RKO (cell line): ENCODE measurements at places on chromosomes 2 and 18.
A peak's percentile ranks its signal among the peaks of the same experiment; 100 is the strongest.

- no peak for DNase-seq
Measured at GRCh38 chr18:76619261-76619620, 124.2 kb upstream of the ZNF516 start.

- no peak for DNase-seq
Measured at GRCh38 chr2:217340899-217341298, 481.0 kb upstream of the TNP1 start.

GRCh38 chr2:182522405-182522896 is 95.6 kb upstream of the PDE1A start:
- DNase-seq, result no peak

- DNase-seq, result no peak
Measured at GRCh38 chr2:68124321-68124720, 33.4 kb upstream of the PNO1 start.

GRCh38 chr2:159840616-159841015 is 42.6 kb upstream of the CD302 start:
- DNase-seq, result no peak

GRCh38 chr18:57803103-57803969 is at the start of gene ATP8B1:
ATP8B1 (minus strand) TSS chr18:57803315; CDS start chr18:57731807, 71,508 bp downstream.
- no peak for DNase-seq

DNA sequence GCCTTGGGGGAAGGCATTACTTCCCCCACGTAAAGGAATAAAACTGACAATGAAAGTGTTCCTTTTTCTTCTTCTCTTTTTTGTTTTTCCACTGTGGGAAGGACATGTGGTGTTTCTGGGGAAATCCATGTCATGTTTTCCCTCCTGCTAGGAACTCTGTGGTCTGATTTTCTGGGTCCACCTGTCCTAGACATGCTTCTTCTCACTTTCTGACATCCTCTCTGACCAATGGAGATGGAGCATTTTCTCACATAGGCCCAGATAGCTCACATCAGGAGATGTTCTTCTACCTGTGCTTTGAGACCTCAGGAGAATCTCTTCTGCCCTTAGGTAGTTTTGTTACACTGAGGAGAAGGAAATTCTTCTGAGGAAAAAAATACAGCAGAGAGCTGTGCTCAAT is 252.0 kb upstream of the SIX3 start:
- DNase-seq, result no peak

- no peak for DNase-seq
Measured at GRCh38 chr18:65620076-65620696, 130.6 kb upstream of the CDH7 start.

GRCh38 chr18:61635901-61636528 is 256.8 kb downstream of the RNF152 start:
- peak; percentile 19 for DNase-seq

- DNase-seq, result no peak
Measured at GRCh38 chr2:3260959-3261358, 116.7 kb downstream of the EIPR1 start.

DNA sequence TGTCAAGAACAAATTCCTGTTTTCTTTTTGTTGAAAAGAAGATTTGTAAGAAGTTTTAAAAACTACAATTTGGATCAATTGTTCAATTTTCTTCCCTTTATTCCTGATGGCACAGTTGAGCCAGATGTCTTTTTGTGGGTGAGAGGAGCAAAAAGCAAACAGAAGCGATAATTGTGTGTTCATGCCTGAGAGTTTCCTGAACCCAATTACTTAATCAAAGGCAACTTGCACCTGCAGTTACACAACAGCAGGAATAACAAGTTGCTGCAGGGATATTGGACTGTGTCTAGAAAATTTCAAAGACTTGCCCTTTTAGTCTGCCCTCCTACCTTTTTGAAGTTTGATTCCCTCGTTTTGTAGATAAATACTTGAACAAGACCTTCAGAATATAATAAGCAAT is 383.6 kb downstream of the DSEL start:
- DNase-seq, result no peak

DNA sequence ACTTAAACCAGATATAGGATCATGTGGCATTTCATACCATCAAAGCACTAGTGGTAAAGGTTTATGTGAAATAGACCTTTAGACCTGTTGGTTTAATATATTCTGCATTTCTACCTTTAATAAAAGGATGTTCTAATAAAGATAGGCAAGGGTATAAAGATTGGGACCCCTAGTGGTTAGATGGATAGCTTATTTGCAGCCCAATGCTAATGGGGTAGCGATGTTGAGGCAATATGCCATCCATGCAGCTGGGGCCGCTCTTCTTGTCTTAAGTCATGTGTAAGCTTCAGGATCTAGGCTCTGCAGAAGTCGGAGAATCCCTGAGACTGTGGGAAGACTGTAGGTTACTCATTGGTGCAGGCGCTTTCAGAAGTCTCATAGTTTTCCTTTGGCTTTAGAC is 114.9 kb downstream of the ICOS start:
- no peak for DNase-seq

GRCh38 chr2:140023291-140023690 is 1243.1 kb upstream of the NXPH2 start:
- DNase-seq, result no peak

- no peak for DNase-seq
Measured at GRCh38 chr2:108960006-108960405, 29.0 kb downstream of the EDAR start.

GRCh38 chr18:59758106-59758505 is 60.9 kb upstream of the CCBE1 start:
- no peak for DNase-seq

- DNase-seq, result no peak
Measured at GRCh38 chr2:192126426-192126825, 68.3 kb downstream of the TMEFF2 start.

DNA sequence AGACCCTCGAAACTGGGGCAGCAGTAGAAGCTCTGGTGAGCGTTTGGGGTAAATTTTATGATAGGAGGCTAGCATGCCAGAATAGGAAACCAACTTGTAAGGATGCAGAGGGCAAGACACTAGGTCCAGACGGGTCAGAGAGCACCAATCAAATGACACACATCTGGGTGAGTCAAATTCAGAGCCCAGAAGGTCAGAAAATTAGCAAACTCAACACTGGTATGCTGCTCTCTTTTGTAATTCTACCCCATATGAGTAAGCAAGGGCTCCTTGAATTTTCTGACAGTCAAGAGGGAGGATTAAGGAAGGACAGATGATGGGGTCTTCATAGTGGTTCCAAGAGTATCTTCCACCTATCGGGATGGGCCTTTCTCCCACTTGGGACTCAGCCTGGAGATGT is 209.8 kb downstream of the BCL2 start:
- no peak for DNase-seq

- no peak for DNase-seq
Measured at GRCh38 chr2:234121999-234122398, 71.5 kb downstream of the SPP2 start.
